Trophoblast cell (in vitro differentiated cells and primary cell): ENCODE measurements at places on chromosomes 5 and 9.

DNA sequence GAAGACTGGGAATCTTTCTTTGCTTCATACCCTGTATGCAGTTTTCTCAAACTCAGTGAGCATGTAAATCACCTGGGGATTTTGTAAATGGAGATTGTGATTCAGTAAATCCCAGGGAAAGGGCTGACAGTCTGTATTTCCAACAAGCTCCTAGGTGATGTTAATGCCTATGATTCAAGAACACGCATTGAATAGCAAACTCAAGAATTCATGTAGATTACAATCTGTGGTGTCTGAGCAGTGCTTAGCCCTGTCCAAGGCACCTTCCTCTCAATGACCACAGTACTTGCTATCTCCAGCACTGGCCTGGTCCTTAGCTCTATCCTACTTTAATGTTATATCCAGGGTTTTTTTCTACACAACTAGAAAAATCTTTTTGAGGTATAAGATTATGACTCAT, 721.4 kb upstream of the MEF2C start:
- no peak overlapping the region for H3K27ac ChIP-seq
- no peak overlapping the region for H3K4me3 ChIP-seq
- H3K27me3 ChIP-seq, result no peaks in the 10 kb centered on the region

- no peaks in the 10 kb centered on the region for H3K4me1 ChIP-seq
- H3K36me3 ChIP-seq, result no peaks in the 10 kb centered on the region
- no peak overlapping the region for H3K27ac ChIP-seq
These were observed 30.7 kb downstream of the KCNT1 start for GRCh38 chr9:135732569-135733257.

DNA sequence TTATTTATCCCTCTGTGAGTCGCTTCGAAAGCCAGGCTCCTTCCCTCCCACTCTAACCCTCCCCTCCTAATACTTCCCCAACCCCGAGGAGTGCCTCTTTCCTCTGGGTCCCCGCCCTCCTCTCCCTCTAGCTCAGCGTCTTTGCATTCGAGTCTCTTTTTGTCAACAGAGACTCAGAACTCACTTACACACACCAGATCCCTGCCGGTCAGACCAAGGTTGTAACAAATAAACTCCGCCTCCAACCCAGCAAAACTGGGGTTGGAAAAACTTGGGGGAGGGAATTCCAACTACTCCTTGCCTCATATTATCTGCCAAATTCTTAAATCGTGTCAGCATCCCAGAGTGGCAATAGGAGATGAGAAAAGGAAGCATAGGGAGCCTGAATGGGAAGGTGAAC, at the start of gene HTR1A:
Gene HTR1A (minus strand): TSS at position 167 of the 400 bp plus-strand sequence. CDS start 726 bp downstream, outside the sequence.
- no peak within 1 kb of the TSS for H3K27ac ChIP-seq
- peaks cover 33% of the 10 kb centered on the region for H3K27me3 ChIP-seq
- no peaks in the 10 kb centered on the region for H3K36me3 ChIP-seq
- peak within 1 kb of the TSS; percentile 31 for H3K4me3 ChIP-seq
- DNase-seq, result no peak

GRCh38 chr5:12315461-12315860, 411.2 kb upstream of the CTNND2 start:
- no peaks in the 10 kb centered on the region for H3K27me3 ChIP-seq
- peaks cover 8% of the 10 kb centered on the region for H3K4me1 ChIP-seq
- no peak overlapping the region for H3K27ac ChIP-seq
- H3K4me3 ChIP-seq, result no peak overlapping the region
- H3K36me3 ChIP-seq, result no peaks in the 10 kb centered on the region

GRCh38 chr5:167208911-167209310, 1082.5 kb upstream of the WWC1 start:
- H3K4me3 ChIP-seq, result no peak overlapping the region
- DNase-seq, result no peak
- no peaks in the 10 kb centered on the region for H3K4me1 ChIP-seq
- H3K36me3 ChIP-seq, result no peaks in the 10 kb centered on the region
- H3K27me3 ChIP-seq, result no peaks in the 10 kb centered on the region

DNA sequence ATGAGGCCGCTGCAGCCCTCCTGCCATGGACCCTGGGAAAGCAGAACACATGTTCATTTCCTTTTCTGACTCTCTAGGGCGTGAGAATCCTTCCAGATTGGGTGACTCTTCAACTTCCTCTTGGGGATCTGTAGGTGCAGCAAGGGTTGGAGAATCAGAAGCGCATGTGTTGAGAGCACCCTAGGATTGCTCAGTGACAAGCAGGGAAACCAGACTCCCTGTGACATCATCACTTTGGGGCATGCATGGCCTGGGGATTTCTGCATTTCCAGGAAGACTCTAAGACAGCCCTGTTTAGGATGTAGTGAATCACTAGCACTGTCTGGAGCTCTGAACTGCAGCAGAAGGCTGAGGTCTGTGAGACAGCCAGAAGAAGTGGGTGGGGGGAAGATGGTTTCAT, 15.1 kb upstream of the LCP2 start:
- peak; percentile 62 for DNase-seq
- H3K36me3 ChIP-seq, result no peaks in the 10 kb centered on the region
- H3K4me3 ChIP-seq, result no peak overlapping the region
- peaks cover 21% of the 10 kb centered on the region for H3K4me1 ChIP-seq

GRCh38 chr9:114289106-114289505, 33.8 kb upstream of the ORM1 start:
- H3K4me3 ChIP-seq, result no peak overlapping the region
- peaks cover 24% of the 10 kb centered on the region for H3K4me1 ChIP-seq
- H3K27ac ChIP-seq, result no peak overlapping the region
- no peak for DNase-seq
- H3K36me3 ChIP-seq, result peaks cover 37% of the 10 kb centered on the region

DNA sequence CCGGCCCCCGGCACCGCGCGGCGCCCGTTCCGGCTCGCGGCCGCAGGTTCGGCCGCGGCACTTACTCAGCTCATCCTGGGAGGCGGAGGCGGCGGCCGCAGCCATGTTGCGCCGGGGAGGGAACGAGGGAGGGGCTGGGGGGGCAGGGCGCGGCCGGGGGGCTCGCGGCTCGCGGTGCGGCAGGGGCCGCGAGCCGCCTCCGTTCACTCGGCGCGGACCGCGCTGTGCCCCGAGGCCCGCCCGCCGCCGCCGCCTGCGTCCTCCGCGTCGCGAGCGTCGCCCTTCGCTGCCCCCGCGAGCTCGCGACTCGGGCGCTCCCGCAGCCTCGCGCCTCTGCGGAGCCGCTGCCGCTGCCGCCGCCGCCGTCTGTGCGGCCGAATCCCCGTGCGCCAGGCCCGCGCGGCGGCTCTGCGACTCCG, 735 bp downstream of the ECPAS start:
- DNase-seq, result no peak
- peaks cover 2% of the 10 kb centered on the region for H3K4me1 ChIP-seq
- H3K36me3 ChIP-seq, result no peaks in the 10 kb centered on the region
- peak overlapping the region; percentile 87 for H3K4me3 ChIP-seq
- H3K27me3 ChIP-seq, result no peaks in the 10 kb centered on the region

DNA sequence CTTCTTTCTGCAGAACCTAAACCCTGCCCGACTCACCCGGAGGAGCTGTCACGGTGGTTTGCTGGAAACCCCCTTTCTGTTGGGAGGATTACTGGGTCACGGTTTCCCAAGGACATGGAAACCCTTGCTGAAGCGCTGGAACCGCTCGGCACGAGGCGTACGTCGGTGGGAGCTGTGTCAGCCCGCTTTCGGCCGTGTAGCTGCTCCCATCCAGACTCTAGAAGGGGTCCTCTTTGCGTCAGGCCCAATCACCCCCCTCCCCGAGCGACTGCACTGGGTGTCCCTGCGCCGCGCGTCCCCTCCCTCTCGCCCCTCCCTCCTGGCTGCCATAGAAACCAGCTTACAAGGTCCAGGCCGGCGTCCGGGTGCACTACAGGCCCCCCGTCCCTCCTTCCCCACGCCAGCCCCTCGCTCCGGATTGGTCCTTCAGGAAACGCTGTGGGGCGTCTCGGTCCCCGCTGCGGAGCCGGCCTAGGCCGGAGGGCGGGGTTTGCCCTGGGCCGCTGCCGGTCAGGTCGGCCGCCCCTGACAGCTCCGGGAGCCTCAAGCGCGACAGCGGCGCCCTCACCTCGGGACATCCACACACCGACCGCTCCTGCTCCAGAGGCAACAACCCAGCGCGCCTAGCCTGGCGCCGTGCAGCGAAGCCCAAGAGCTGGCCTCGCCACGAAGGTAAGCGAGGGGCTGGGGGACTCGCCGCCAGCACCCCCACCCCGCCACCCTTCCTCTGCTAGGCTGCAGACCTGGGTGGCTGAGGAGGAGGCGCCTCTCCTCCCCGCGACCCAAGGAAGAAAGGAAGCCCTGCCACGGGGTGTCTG, at the start of gene NIM1K:
Gene NIM1K (plus strand): TSS at position 486 of the 818 bp plus-strand sequence. CDS start 53,551 bp downstream, outside the sequence.
- H3K4me1 ChIP-seq, result peaks cover 6% of the 10 kb centered on the region
- peak; percentile 58 for DNase-seq
- no peaks in the 10 kb centered on the region for H3K36me3 ChIP-seq
- H3K27ac ChIP-seq, result no peak within 1 kb of the TSS
- H3K4me3 ChIP-seq, result peak within 1 kb of the TSS; percentile 67

GRCh38 chr9:93814077-93814956, 140.8 kb downstream of the BARX1 start:
- H3K4me3 ChIP-seq, result no peak overlapping the region
- H3K27ac ChIP-seq, result no peak overlapping the region
- H3K4me1 ChIP-seq, result no peaks in the 10 kb centered on the region
- no peaks in the 10 kb centered on the region for H3K36me3 ChIP-seq
- H3K27me3 ChIP-seq, result no peaks in the 10 kb centered on the region
- no peak for DNase-seq

DNA sequence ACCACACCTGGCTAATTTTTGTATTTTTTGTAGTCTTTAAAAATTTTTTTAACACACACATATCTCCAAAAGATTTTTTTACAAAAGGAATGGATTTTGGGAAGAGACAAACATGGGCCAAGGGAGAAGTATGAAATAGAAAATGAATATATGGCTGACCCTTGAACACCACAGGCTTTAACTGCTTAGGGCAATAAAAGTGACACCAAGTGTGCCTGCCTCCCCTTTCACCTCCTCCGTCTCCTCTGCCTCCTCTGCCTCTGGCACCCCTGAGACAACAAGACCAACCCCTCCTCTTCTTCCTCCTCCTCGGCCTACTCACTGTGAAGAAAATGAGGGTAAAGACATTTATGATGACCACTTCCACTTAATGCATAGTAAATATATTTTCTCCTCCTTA, 483.9 kb downstream of the KDM4C start:
- no peak for DNase-seq
- no peak overlapping the region for H3K27ac ChIP-seq
- H3K27me3 ChIP-seq, result no peaks in the 10 kb centered on the region
- no peaks in the 10 kb centered on the region for H3K36me3 ChIP-seq
- no peak overlapping the region for H3K4me3 ChIP-seq

GRCh38 chr5:36932056-36932455, 55.5 kb downstream of the NIPBL start:
- no peak for DNase-seq
- no peak overlapping the region for H3K27ac ChIP-seq
- no peak overlapping the region for H3K4me3 ChIP-seq
- no peaks in the 10 kb centered on the region for H3K27me3 ChIP-seq
- H3K36me3 ChIP-seq, result no peaks in the 10 kb centered on the region

DNA sequence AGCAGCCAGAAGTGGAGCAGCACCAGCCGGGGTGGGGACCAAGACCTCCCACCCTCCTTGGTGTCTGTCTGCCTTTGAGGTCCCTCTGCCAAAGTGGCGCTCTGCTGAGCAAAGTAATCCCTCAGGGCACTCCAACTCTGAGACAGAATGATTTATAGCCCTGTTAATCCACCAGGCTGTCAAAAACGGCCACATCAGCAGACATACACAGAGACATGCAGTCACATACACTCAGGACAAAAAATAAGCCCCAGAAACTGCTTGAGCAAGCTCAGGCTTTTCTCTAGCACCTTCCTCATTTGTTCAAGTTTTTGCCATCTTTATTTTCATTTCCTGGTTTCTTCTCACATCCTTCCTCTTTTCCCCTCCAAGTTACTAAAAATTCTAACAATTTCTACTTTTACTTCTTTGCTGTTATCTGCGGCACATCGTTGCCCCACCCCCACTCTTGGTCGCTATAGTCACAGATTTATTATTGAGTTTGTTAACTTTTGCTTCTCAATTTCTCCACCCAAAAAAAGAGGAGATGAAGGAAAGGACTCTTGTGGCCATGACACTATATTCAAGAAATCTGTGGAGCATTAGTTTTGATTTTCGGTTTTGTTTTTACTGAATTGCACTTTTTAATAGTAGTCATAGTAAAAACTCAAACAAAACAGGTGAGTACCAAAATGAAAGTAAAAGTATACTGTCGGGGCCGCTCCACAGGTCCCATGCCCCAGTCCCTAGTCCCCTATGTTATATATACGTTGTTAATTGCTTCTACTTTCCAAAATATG, 17.4 kb upstream of the ADRB2 start:
- H3K27ac ChIP-seq, result peak overlapping the region; percentile 71
- H3K4me1 ChIP-seq, result peaks cover 5% of the 10 kb centered on the region
- H3K36me3 ChIP-seq, result no peaks in the 10 kb centered on the region
- DNase-seq, result peak; percentile 21
- H3K4me3 ChIP-seq, result no peak overlapping the region

- H3K4me3 ChIP-seq, result no peak overlapping the region
- no peak for DNase-seq
- H3K36me3 ChIP-seq, result peaks cover 11% of the 10 kb centered on the region
- H3K27me3 ChIP-seq, result no peaks in the 10 kb centered on the region
- no peaks in the 10 kb centered on the region for H3K4me1 ChIP-seq
These were observed 14.1 kb downstream of the ZER1 start for GRCh38 chr9:128757602-128758001.

GRCh38 chr9:109238655-109239054, 71.6 kb upstream of the FRRS1L start:
- peaks cover 15% of the 10 kb centered on the region for H3K36me3 ChIP-seq
- H3K27ac ChIP-seq, result no peak overlapping the region
- DNase-seq, result no peak

GRCh38 chr9:127662617-127663016, 44.2 kb upstream of the CFAP157 start:
- no peak overlapping the region for H3K4me3 ChIP-seq
- H3K36me3 ChIP-seq, result peaks cover 24% of the 10 kb centered on the region
- H3K27me3 ChIP-seq, result no peaks in the 10 kb centered on the region
- DNase-seq, result no peak
- H3K4me1 ChIP-seq, result no peaks in the 10 kb centered on the region
- no peak overlapping the region for H3K27ac ChIP-seq

GRCh38 chr9:35915681-35916294, 6.5 kb downstream of the SPAAR start:
- no peaks in the 10 kb centered on the region for H3K27me3 ChIP-seq
- no peaks in the 10 kb centered on the region for H3K4me1 ChIP-seq
- no peaks in the 10 kb centered on the region for H3K36me3 ChIP-seq
- H3K27ac ChIP-seq, result no peak overlapping the region
- no peak overlapping the region for H3K4me3 ChIP-seq
- peak; percentile 29 for DNase-seq

GRCh38 chr9:253539-253938, 38.9 kb downstream of the DOCK8 start:
- no peaks in the 10 kb centered on the region for H3K4me1 ChIP-seq
- no peaks in the 10 kb centered on the region for H3K27me3 ChIP-seq
- no peak overlapping the region for H3K4me3 ChIP-seq
- no peaks in the 10 kb centered on the region for H3K36me3 ChIP-seq
- no peak overlapping the region for H3K27ac ChIP-seq

DNA sequence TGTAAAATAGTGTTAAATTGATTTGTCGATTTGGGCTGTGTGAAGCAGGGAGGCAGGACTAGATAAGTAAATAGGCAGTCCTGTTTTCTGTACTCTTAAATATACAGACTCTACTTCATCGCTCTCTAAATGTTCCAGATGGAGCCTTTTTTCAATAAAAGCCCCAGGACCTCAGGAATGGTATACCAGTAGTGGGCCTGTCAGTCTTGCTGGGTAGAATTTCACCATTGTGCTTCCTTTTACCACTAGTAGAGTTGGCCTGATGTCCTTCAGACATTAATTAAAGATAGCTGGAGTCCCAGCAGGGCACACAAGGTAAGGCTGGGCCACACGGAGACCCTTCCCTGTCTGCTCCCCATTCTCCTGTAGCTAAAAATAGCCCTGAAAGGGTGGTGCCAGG, 6.0 kb downstream of the SNX18 start:
- no peak overlapping the region for H3K27ac ChIP-seq
- no peaks in the 10 kb centered on the region for H3K27me3 ChIP-seq
- no peak for DNase-seq
- H3K36me3 ChIP-seq, result peaks cover 7% of the 10 kb centered on the region
- H3K4me3 ChIP-seq, result no peak overlapping the region
